Central memory CD8-positive, alpha-beta T cell (primary cell): ENCODE measurements at places on chromosomes 2 and 18.

DNA sequence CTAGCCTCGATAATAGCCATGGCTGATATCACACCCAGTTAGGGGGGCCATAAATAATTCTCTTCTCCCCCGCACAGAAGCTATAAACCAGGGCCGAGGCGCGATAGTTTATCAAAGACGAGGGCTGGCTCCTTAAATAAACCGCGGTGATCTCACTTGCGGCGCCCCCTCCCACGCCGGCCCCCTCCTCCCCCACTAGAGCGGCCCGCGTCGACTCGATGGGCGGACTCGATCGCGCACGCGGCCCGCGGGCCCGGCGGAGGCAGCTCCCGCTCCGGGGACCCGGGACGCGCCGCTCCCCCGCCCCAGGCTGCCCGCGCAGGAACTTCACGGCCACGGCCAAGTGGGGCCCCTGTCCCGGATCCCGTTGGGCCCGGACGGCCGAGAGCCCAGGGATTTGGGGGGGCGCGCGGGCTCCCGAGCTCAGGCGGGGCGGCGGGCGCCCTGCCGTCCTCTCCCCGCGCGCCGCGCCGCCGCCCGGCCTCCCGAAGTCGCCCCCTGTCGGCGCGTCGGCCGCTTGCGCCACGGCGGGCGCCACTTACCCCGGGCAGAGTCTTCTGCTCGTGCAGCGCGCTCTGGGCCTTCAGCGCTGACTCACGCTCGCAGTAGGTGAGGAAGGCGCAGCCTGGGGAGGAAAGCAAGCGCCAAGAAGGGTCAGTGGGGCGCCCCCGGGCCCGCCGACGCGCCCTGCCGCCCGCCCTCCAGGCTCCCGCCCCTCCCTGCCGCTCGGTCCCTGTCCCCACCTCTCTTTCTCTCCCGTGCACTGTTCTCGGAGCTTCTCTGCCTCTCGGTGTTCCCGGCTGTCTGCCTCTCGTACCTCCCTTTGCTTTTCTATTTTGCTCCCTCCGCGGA, 80.4 kb downstream of the CELF4 start:
- DNase-seq = no peak

- no peak for DNase-seq
Observed at GRCh38 chr2:10909050-10909995, 2.4 kb upstream of the KCNF1 start.

GRCh38 chr18:1585881-1586488, 681.3 kb downstream of the ADCYAP1 start:
- no peak for DNase-seq

GRCh38 chr2:88265352-88266303, 95.5 kb downstream of the THNSL2 start:
- DNase-seq = no peak

DNA sequence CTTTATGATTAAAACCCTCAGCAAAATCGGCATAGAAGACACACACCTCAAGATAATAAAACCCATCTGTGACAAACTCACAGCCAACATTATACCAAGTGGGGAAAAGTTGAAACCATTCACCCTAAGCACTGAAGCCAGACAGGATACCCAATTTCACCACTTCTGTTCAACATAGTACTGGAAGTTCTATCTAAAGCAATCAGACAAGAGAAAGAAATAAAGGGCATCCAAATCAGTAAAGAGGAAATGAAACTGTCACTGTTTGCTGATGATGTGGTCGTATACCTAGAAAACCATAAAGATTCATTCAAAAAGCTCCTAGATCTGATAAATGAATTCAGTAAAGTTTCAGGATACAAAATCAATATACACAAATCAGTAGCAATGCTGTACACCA, 16.4 kb upstream of the RPRD1A start:
- DNase-seq = no peak

DNA sequence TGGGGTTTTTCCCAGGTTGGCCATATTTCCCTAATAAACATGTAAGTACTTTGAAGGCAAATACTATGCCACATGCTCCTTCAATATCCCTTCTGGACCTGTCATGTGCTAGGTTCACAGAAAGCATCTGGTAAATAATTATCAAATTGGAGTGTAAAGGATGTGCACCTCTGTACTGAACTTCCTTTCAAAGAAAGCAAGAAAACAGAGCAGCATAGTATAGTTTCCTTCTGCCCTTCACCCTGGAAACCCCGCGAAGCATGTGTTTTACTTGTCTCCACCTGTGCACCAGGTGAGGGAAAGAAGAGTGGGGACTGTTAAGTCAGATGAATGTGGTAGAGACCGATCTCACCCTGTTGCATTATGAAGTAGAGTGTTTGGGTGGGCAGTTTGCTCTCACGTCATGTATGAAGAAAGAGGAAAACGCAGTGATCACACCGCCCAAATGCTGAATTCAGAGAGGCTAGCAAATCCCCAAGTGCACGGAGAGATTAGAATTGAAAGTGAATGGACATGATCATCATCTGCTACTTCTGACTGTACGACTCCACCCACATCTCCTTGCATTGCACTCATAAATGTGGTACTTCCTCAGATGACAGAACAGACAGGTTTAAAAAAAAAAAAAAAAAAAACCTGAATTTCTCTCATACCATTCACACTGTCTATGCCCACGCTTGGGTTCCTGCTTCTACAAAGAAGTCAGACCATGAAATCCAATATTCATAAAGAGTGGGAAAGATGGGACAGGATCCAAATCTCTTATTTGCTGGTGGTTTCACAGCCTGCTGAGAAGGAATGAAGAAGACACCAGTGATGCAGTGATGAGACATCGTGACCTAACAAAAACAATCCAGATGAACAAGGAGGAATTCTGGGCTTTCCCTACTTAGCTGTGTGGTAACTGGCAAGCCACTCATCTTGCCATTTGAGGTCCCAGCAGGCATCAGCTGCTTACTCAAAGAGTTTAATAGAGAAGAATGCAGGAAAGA, 448.6 kb downstream of the BCL11A start:
- DNase-seq = no peak

- DNase-seq = no peak
Observed at GRCh38 chr18:3305354-3305762, 43.4 kb downstream of the MYL12B start.

DNA sequence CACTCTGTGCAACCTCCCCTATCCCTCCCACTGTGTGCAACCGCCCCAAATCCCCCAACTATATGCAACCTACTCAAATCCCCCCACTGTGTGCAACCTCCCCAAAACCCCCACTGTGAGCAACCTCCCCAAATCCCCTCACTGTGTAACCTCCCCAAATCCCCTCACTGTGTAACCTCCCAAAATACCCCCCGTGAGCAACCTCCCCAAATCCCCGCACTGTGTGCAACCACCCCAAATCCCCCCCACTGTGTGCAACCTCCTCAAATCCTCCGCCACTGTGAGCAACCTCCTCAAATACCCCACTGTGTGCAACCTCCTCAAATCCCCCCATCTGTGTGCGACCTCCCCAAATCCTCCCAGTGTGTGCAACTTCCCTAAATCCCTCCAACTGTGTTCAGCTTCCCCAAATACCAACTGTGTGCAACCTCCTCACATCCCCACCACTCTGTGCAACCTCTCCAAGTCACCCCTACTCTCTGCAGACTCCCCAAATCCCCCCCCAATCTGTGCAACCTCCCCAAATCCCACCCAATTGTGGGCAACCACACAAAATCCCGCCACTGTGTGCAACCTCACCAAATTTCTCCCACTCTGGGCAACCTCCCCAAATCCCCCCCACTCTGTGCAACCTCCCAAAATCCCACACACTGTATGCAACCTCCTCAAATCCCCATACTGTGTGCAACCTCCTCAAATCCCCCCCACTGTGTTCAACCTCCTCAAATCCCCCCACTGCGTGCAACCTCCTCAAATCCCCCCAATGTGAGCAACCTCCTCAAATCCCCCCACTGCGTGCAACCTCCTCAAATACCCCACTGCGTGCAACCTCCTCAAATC, 114.1 kb downstream of the TPO start:
- DNase-seq = no peak

DNA sequence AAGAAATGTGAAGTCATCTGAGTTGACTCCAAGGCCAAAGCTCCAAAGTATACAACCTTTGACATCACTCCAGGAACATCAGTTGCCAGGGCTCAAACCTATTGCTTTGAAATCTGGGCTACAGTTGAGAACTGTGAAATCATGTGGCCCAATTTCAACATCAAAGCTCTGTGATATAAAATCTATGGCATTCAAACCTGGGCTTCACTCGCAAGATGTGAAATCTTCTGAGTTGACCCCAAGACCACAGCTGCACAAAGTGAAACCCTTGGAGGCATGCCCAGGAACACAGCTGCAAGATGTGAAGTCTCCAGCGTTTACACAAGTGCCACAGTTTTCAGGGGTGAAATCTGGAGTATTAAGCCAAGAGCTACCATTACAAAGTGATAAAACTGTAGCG, 9.4 kb upstream of the ZNF512 start:
- no peak for DNase-seq

DNA sequence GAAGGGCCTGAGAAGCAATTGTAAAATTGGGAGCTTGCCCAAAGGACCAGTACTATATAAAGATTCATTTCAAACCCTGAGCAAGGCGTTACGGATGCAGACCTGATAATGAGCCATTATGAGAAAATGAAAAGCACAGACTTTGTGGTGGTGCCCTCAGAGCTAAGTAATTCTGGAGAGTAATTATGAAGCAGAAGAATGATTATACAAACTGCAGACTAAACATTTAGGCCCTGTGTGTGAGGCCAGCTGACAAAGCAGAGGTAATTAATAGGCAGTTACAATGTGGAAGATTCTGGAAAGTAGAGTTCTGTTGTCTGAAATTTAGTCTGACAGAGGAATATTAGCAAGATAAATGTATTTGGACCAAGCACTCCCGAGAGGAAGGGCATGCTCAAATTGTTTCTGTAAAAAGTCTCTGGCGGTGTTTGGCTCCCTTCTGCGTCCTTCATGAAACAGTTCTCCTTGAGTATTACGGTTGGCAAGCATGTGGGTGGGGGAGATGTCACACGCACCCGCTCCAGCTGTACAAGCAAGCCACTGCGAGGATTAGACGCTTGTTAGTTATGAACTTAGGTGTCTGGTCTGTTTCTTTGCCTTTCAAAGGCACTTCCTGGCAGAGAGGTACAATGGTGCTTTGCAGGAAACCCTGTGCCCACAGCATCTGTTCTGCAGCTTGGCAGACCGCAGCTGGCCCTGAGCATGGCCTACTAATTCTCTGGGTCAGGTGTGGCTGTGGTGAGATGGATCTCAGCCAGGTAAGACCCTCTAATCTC, 45.5 kb downstream of the CDC42EP3 start:
- DNase-seq = peak; percentile 37

DNA sequence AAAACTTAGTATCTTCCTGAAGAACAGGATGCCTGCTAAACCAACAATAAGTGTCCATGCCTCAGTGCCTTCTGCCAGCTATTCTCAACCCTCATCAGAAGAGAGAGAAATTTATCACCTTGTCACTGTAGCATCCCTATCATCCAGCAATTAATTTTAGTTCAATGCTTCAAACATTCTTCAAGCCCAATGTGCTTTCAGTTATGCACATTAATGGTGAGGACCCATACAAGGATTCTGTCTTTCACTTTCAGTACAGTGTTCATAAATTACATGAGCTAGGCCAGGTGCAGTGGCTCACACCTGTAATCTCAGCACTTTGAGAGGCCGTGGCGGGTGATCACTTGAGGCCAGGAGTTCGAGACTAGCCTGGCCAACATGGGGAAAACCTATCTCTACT, 47.0 kb upstream of the MSH6 start:
- DNase-seq = no peak

- DNase-seq = no peak
Observed at GRCh38 chr18:3675994-3676393, 226.0 kb downstream of the TGIF1 start.

DNA sequence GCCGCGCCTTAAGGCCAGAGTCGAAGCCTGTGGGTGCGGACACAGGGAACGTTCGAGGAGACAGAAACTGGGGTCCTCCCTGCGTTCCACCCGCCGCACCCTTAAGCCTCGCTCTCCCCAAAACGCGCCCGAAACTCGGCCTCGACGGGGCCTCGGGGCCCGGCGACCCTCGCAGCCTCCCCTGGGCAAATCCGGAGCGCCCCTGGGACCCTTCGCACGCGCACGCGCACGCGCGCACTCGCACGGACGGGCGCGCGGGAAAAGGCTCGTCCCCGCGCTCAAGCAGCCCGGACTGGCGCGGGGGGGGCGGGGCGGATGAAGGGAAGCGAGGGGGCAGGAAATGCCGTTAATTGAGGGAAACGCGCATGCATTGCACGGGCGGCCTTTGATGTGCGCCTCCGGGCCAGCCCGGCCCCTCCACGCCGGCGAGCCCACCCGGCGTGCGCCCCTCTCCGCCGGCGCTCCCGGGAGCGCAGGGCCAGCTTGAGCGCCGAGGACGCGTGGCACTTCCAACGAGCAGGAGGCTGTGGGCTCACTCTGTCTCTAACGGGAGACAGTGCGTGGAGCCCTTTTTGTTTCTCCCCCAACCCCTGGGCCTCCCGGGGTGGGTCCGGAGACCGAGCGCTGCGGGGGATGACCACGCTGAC, 5.4 kb upstream of the SALL3 start:
- no peak for DNase-seq

GRCh38 chr18:35073186-35074105, 32.2 kb downstream of the MAPRE2 start:
- DNase-seq = no peak
